NCI-H187 (cell line): ENCODE measurements at places on chromosomes 5 and 9.
A peak's percentile ranks its signal among the peaks of the same experiment; 100 is the strongest.

GRCh38 chr9:106218427-106218826, 524.1 kb downstream of the TMEM38B start:
- no peak for DNase-seq

DNA sequence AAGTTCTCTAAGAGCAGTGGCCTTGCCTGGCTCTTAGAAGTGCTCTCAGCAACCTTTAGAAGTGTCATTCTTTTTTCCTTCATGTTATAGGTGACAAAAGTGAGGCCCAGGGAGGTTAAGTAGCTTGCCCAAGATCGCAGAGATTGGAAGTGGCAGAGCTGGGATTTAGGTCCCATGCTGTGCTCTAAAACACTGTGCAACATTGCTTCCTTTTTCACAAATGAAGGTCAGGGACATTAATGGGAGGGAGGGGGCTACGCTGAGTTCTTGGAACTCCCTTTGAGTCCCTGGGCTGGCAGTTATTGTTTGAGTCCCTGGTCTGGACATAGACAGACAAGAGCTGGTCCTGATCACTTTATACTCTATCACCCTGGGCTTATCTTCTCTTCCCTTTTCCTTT, 45.3 kb downstream of the PAM start:
- DNase-seq, result no peak

DNA sequence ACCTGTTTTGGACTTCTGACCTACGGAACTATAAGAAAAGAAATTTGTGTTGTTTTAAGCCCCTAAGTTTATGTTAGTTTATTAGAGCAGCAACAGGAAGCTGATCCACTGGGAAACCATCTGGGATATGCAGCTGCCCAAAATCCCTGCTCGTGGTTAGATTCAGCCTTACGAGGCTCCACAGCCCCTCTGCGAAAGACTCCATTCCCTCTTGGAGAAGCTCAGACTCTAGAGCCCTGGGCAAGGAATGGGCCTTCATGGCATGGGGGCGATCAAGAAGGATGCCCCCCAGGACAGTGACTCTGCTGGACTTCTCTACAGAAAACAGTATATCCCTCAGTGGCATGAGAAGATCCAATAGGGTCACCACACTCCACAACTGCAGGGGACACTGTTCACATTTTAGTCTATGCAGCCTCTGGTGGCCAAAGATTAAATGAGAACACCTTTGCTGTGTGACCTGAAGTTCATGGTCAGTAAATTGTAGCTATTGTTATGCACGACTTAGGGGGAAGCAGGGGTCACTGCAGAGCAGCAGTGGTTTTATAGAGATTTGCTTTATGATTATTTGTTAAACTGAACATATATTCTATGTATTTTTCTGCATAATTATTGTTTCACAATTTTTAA, 21.1 kb downstream of the IRF1 start:
- DNase-seq, result no peak

DNA sequence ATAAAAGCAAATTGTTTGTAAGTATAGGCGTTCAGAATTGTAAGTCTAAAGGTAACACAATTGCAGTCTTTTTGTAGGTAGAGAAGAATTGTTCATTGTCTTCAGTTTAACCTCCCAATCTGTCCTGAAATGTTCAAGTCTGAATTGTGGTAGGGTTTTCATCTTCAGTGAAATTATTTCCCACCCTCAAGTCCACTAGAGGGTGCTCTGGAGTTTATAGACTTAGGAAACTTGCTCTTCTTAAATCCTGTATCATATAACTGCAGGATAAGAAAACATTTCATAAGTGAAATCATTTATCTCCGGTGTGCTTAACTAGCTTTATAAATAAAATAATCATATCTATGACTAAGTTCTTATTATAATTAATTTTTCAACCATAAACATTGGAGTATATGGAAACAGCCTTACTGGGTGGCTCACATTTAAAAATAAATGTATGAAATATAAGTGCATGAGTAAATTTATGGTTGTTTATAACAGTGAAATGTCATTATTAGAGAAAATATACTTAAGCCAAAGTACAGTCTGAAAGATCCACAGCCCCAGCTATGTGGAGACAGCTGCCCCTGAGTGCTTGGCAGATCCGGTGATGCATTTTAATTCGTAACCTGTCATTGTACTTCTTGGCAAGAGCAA, 182.4 kb upstream of the OTULINL start:
- no peak for DNase-seq

GRCh38 chr5:124227914-124228313, 518.5 kb downstream of the ZNF608 start:
- no peak for DNase-seq

- no peak for DNase-seq
These were observed 61.5 kb downstream of the UBE2QL1 start for GRCh38 chr5:6510132-6510531.

- no peak for DNase-seq
These were observed 267.5 kb downstream of the MSX2 start for GRCh38 chr5:174991847-174992246.

DNA sequence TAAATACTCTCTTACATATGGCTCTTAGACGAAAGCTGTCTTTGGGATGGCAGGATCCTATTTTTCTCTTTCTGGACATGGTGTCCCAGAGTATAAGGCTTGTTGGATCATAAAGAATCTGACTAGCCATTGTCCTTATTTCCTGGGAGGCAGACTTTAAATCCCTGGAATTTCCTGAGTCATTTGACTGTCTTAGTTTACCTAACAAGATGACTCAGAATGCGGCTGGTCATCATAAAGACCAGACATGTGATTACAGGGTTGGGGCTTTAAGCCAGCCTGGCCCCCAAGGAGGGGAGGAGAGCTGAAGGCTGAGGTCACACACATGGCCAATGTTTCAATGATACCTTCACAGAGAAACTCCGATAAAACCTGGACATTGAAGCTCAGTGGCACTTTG, 37.2 kb downstream of the FAM240B start:
- no peak for DNase-seq

GRCh38 chr9:105858006-105858690, 163.8 kb downstream of the TMEM38B start:
- no peak for DNase-seq

DNA sequence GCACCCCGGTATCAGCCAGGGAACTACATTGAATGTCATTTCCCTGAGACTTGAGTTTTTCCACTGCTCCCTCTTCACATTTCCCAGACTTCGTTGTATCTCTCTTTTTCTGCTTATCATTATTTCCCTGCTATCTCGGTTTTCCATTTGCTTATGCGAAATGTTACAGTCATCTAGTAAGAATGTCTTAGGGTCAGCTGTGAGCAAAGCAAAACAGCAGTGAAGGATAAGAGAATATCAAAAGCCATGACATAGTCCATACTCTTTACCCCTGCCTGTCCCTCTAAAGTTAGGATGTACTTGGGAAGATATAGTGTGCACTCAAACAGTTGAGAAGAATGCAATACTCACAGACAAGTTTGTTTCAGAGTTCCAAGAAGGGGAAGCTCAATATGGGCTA, 88.7 kb downstream of the ITGA1 start:
- no peak for DNase-seq

- no peak for DNase-seq
These were observed 8.0 kb upstream of the CAST start for GRCh38 chr5:96654209-96654608.

GRCh38 chr9:91192381-91193086, 169.2 kb downstream of the AUH start:
- DNase-seq, result no peak

GRCh38 chr5:73691302-73692080, 65.5 kb downstream of the ARHGEF28 start:
- no peak for DNase-seq

DNA sequence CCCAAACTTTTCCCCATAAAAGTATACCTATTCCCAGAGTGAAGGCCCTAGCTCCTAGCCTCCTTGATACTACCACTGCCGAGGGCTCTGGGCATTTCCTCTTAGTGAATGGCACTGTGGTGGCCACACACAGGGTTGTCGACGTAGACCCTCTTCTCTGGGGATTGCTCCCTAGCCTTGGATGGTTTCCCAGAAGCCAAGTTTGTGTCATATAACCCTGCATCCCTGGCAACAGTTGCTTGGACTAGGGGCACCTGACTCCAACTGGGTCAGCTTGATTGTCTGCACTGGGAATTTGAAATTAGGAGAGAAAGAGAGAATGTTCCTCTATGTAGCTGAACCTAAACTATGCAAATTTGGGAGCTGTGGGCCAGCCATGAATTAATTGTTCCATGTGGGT, 32.3 kb upstream of the KIF2A start:
- DNase-seq, result no peak

DNA sequence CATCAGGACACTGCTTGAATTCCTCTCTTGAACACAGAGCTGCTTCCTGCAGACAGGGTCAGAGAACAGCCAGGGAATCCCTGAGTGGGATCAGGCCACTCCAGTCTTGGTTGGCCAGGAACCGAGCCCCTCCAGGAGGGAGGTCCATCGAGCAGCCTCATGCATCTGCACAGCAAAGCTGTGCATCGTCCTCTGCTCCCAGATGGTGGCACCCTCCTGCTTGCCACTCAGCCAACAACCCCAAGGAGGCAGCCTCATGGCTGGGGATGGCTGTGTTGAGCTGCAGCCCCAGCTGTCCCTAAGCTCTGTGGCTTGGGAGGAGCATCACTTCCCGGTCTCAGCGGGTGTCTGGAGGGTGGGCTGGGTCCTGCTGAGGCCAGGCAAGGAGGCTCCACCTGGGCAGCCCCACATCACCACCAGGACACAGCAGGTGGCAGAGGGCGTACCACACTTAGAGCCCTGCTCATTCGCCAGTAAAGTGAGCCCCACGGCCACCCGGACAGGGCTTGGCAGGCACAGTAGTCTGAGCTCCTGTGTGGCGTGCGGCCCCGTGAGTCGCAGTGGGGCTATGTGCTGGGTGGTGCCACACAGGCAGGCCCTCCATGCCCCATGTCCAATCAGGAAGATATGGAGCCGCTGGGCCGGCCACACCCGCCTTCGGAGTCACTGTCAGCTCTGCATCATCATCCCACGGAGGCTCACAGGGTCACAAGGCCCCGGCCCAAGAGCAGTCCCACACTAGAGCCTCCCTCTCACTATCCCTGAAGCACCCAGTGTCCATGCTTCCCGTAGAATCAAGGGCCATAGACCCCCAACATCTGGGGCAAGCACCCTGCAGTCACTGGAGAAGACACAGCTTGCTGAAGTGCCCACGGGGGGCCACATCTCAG, 11.9 kb downstream of the LPCAT1 start:
- DNase-seq, result no peak

DNA sequence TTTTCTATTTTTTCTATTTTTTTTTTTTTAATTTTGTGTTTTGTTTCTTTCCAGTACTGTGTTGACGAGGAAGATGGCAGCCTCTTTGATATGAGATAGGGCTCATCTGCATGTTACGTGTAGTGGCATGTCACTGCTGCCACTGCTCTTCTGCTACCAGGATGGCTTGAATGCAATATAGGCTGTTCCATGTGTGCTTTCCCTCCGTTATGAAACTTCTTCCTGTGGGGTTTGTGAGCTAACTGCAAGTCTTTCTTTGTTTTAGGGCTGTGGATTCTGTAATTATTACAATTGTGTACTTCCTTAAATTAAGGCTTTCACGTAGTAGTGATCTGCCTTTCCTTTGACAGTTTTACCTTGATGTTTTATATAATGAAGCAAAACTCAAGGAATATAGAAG, 184.6 kb downstream of the KDM4C start:
- DNase-seq, result no peak

DNA sequence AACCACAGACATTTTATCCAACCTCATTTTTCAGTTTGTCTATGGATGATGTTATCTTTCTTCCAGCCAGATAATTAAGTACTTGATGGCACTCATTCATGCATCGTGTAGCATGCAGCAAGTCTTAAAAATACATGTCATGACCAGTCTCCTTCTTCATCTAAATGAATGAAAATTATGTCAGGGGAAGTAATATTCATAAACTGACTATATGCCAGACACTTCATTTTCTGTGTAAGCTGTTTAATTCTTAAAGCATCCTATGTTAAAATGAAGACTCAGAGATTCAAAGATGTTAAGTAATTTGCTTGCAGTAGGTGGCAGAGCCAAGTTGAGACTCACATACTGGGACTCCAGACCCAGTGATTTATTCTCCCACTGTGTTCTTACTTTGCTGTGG, 181.7 kb upstream of the CD180 start:
- DNase-seq, result peak; percentile 28

DNA sequence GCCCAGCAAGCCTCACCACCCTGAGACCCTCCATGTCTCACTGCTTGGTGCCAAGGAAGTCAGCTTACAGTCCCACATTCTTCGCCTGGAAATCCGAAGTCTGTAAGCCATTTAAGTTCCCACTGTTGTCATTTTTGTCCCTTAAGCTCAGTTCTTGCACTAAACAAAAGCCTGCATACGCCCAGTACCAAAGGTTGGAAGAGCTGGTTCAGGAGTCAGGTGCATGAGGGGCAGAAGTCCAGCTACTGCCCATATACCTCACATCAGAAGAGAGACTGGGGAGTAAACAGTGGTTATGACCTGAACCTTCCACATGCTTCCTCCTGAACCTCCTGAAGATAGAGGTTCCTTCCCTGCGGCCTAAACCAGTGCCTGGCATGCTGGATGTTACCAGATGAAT, 146.0 kb downstream of the FRMD3 start:
- DNase-seq, result no peak

DNA sequence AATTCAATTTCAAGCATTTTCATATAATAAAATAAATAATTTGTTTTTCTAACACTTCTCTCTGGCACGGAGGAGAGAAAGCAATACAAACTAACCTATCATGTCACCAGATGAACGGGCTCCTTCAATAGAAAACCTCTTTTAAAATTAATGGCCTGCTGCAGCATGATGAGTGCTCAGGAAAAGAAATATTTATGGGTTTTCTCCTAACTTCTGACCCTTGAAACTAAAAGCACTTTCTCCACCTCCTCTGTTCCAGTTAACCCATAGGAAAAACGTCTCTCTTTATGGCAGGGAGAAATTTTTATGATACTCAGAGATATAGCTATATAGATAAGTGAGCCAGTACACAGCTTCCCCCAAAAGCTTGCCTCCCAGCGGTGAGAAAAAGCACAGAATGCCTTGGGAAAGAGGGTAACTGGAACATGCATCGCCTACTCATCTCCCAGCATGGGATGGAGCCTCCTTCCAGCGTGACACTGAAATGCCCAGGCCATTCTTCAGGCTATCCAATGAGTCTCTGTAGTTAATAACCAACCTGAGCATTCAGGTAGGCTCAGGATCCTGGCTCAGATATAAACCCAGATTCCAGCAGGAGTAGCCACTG, 963.0 kb upstream of the DMAC1 start:
- DNase-seq, result no peak

DNA sequence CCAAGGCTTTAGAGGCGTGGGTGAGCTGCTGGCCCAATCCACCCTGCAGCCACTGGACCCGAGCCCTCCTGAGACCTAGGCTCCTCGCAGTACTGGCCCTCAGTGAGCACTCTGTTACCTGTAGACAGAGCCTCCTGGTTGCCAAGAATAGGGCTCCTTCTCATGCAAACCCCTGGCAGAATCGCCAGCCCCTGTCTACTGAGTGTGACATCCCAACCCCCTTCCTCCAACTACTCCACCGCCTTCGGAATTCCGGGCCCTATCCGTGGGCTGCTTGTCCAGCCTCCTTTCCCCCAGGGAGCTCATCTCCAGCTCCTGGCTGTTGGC, 23.8 kb upstream of the COL5A1 start:
- no peak for DNase-seq

DNA sequence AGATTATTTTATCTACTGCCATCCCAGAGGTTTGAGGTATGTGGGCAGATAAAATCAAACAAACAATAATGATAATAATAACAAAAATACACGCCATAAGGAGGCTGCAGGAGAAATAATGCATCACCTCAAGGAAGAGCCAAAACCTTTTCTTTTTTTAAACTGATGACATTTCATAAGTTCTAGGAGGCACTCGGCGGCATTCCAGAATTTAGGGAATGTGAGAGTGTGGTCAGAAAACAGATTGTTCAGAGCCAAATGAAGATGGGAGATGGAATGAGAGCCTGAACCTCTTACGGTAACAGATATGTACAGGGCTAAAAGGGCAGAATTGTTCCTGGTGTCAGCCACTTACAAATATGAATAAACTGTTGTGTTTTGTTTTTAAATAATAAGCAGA, 615.0 kb upstream of the CHD1 start:
- no peak for DNase-seq
